Fibroblast of skin of scalp (primary cell): ENCODE measurements at places on chromosomes 1 and 21.

DNA sequence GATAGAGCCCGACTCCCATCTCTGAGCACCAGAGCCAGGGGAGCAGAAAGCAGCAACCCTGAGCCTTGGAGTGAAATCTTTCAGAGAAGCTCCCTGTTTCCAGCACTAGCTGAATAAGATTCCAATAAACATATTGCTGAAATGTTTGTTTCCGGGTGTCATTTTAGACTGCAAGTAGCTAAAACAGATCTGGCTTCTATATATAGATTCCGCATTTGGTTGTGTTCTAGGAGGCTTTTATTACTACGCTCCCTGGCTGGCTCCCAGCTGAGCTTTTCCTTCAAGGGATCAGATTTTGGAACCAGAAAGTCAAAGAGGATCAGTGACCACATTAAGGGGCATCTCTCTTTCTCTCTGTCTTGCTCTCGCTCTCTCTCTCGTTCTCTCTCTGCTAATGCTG is 88.2 kb downstream of the PAPPA2 start:
- no peak for DNase-seq

GRCh38 chr1:200429221-200429751 is 19.4 kb upstream of the ZNF281 start:
- peak; percentile 89 for DNase-seq

- DNase-seq: no peak
Observed at GRCh38 chr1:69148731-69149130, 419.0 kb upstream of the LRRC7 start.

GRCh38 chr1:59027177-59027576 is 243.3 kb upstream of the JUN start:
- DNase-seq: no peak

GRCh38 chr1:212816567-212817278 is 25.0 kb downstream of the TATDN3 start:
- DNase-seq: no peak

DNA sequence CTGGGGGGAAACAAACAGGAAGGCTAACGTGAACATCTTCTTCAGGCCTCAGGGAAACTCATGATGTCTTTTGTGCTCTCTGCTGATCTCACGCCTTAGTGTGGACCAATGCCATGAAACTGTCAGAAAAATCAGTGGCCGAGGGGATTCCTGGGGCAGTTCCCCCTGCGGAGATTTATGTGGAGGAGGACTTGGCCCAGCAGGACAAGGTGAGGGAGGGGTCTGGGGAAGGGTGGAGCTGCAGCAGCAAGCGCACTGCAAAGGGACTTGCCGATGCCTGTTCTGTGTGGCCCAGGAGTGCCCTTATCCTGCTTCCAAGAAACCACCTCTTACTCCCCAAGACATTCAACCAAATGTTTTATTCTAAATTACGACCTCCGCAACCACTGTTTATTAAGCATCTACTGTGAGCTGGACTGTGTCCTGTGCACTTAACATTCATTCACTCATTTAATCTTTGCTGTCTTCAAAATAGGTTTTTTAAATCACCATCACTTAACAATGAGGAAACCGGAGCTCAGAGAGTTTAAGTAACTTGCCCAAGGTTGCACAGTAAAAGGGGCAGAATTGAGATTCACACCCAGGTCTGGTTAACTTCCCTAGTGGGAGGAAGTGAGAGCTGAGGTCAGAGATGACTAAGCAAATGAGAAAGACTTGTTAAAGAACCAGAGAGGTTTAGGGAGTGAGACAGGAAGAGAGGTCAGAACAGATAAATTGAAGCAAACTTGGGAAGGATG is 49.7 kb downstream of the FHAD1 start:
- DNase-seq: no peak

GRCh38 chr1:245306628-245307410 is 152.0 kb downstream of the KIF26B start:
- DNase-seq: no peak

DNA sequence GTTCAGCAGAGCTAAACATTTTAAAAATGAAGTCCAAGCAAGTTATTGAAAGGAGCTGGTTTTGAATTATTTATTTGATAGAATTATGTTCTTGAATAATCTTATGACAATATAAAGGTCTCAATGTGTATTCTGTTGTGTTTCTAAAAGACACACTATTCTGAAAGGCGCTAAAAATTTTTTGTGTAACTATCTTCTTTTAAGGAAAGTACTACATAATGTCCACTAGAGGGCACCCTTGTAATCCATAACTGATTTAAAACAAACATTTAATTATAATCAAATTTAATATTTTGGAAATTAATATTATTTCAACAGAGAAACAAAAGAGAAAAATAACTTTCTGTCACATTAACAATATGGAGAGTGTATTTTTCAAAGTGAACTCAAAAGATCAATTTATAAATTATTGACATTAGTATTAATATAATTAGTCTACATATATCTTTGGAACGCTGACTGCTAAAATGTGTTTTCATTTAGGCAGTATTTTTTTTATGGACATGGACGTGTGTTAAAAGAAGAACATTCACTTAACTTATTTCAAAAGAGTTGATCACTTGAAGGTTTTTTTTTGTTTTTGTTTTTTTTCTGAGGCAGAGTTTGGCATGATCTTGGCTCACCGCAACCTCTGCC is 248.4 kb downstream of the DENND1B start:
- peak; percentile 28 for DNase-seq

GRCh38 chr1:199168888-199169585 is 530.2 kb downstream of the PTPRC start:
- DNase-seq: no peak
